ENCODE measurements at places on chromosomes 13 and 19. TPM values are rescaled to one million over a fixed set of nuclear protein-coding genes. Genes with fewer than 3 reads are reported as not detected.

ZNF534 gene
- total RNA-seq: 0.12 TPM

DENND1C gene
- 2.5 TPM for total RNA-seq

WDR88 gene
- not detected for total RNA-seq

CEACAM7 gene
- 329 TPM for total RNA-seq

TEX29 gene
- total RNA-seq: 0.52 TPM

NAPSA gene
- total RNA-seq: 6.1 TPM

RAB4B gene
- total RNA-seq: 53.4 TPM

ZNF582 gene
- 1.4 TPM for total RNA-seq

C1QTNF9 gene
- not detected for total RNA-seq

ZSCAN4 gene
- not detected for total RNA-seq

HIF3A gene
- 7.1 TPM for total RNA-seq

SERPINE3 gene
- total RNA-seq: not detected

CEACAM4 gene
- not detected for total RNA-seq

GJB6 gene
- not detected for total RNA-seq

SIGLEC5 gene
- not detected for total RNA-seq

SLC10A2 gene
- total RNA-seq: 0.20 TPM

ADGRE2 gene
- 1.3 TPM for total RNA-seq

APOC1 gene
- total RNA-seq: 19.9 TPM

- peak overlapping the region; percentile 45 for H3K4me3 ChIP-seq
- H3K27ac ChIP-seq: peak overlapping the region; percentile 77
- H3K27me3 ChIP-seq: no peaks in the 10 kb centered on the region
- H3K4me1 ChIP-seq: peaks cover 14% of the 10 kb centered on the region
- peak; percentile 52 for DNase-seq
Observed at GRCh38 chr19:42269478-42270345, 660 bp downstream of the CIC start.

DNA sequence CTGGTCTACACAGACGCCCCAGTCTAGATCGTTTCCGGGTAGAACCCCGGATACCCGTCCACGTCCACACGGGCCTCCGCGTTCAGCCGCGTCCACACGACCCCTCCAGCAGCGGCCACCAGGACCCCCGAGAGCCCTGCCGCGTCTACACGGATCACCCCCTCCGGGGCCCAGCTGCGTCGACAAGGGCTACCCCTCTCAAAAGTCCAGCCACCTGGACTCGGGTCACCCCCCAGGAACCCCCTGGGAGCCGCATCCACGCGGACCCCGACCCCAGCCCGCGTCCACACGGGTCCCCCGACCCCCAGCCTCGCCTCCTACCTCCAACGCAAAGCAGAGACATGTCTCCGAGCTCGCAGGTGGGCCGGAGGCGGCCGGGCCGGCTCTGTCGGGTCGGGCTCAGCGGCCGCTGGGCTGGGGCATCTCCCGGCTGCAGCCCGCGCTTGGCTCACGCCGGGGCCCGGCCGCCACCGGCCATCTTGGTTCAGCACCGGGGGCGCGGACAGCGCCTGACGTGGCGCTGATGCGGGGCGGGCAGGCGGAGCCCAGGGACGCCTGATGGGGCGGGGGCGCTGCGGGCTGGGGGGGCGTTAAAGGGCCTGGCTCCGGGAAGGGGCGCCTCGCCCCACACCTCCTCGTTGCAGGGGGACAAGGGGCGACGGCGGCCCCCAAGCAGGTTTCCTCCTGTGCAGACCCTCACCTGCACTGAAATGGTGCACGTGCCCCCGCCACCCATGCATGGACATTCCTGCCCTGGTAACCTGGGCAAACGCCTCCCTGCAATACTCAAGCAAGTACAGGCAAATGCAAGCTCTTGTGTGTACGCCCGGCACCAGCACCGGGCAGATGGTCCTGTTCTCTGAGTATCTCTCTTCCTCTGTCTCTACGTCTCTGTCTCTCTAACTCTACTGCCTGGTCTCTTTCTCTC, at the start of gene UNC13A:
TSS of gene UNC13A (minus strand) at position 498 of the 928 bp plus-strand sequence. CDS start at position 343, 155 bp downstream.
- no peaks in the 10 kb centered on the region for H3K36me3 ChIP-seq
- no peak within 1 kb of the TSS for H3K27ac ChIP-seq
- H3K27me3 ChIP-seq: peaks cover 32% of the 10 kb centered on the region
- H3K4me1 ChIP-seq: no peaks in the 10 kb centered on the region
- peak; percentile 26 for DNase-seq

DNA sequence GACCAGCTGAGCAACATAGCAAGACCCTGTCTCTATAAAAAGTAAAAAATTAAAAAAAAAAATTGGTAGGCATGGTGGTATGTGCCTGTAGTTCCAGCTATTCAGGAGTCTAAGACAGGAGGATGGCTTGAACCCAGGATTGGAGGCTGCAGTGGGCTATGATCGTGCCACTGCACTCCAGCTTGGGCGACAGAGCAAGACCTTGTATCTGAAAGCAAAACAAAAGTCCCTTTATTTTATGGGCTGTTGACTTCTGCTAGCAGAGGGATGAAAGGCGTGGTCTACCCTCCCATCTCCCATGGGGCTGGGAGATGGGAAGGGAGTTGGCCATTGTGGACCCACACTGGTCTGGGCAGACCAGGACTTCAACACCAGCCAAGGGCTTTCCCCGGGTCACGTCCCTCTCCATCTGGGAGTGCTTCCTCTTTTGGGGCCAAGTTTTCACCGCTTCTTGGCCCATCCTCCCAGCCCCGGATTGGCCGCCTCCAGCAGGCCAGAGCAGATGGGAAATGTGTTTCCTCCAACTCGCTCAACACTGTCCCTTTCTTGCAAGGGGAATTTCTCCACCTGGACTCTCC, 2.2 kb upstream of the TNFSF9 start:
- H3K4me3 ChIP-seq: no peak overlapping the region
- H3K27me3 ChIP-seq: peaks cover 5% of the 10 kb centered on the region
- no peaks in the 10 kb centered on the region for H3K4me1 ChIP-seq
- DNase-seq: peak; percentile 43
- no peaks in the 10 kb centered on the region for H3K36me3 ChIP-seq
- no peak overlapping the region for H3K27ac ChIP-seq

- H3K4me1 ChIP-seq: peaks cover 17% of the 10 kb centered on the region
- H3K27ac ChIP-seq: peak overlapping the region; percentile 43
- DNase-seq: peak; percentile 69
- no peaks in the 10 kb centered on the region for H3K36me3 ChIP-seq
- H3K27me3 ChIP-seq: no peaks in the 10 kb centered on the region
- H3K4me3 ChIP-seq: no peak overlapping the region
Observed at GRCh38 chr19:18020212-18021085, 12.5 kb downstream of the ARRDC2 start.

GRCh38 chr19:405121-405965, 3.6 kb downstream of the C2CD4C start:
- H3K4me1 ChIP-seq: peaks cover 5% of the 10 kb centered on the region
- DNase-seq: peak; percentile 40
- peaks cover 71% of the 10 kb centered on the region for H3K27me3 ChIP-seq
- H3K4me3 ChIP-seq: no peak overlapping the region
- H3K27ac ChIP-seq: no peak overlapping the region

GRCh38 chr19:5067678-5068077, 98.8 kb downstream of the KDM4B start:
- H3K4me1 ChIP-seq: no peaks in the 10 kb centered on the region
- H3K36me3 ChIP-seq: no peaks in the 10 kb centered on the region
- DNase-seq: no peak
- no peaks in the 10 kb centered on the region for H3K27me3 ChIP-seq

GRCh38 chr13:34107806-34108205, 289.9 kb downstream of the RFC3 start:
- H3K36me3 ChIP-seq: no peaks in the 10 kb centered on the region
- no peak overlapping the region for H3K27ac ChIP-seq
- DNase-seq: no peak
- no peak overlapping the region for H3K4me3 ChIP-seq
- H3K4me1 ChIP-seq: no peaks in the 10 kb centered on the region

DNA sequence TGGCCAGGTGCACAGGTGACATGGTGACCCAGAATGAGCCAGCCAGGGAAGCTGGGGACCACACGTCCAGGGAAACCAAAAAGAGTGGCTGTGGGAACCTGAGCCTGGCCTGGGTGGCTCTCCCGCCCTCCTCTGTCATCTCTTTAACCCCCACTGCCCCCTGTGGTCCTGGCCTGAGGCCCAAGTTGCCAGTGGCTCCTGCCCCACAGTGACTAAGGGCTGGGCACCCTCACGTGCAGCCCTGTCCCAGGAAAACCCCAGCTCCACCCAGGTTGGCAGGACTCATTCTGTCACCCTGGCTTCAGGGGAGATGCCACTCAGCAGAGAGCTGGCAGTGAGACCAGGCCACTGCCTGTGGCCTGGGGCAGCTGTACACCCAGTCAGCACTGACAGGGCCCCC, 30.6 kb upstream of the ISYNA1 start:
- H3K4me3 ChIP-seq: no peak overlapping the region
- no peak overlapping the region for H3K27ac ChIP-seq
- H3K27me3 ChIP-seq: no peaks in the 10 kb centered on the region
- DNase-seq: no peak

GRCh38 chr13:98565726-98566565, 11.0 kb downstream of the STK24 start:
- H3K4me3 ChIP-seq: peak overlapping the region; percentile 16
- DNase-seq: peak; percentile 88
- H3K36me3 ChIP-seq: no peaks in the 10 kb centered on the region

DNA sequence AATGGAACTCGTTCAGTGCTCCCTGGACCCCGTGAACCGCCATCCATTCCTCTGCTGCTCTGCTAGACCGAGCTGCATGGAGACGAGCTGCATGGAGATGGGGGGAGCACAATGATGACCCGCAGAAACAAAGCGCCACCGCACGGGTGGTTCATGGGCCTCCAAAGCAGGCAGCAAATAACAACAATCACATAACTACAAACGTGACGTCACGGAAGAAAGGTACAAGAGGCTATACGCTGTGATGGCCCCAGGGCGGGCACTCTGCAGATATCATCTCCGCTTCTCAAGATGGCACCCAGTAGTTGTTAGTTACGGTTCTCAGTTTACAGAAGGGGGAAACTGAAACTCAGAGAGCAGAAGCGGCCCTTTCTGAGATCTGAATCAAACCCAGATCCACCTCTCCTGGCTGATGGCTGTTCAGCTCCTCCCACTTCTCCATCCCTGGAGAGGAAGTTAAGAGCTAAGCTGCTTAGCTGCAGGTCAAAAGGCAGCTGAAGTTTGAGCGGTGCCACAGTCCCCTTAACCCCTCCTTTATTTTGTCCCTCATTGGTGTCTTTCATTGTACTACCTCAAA, 1.7 kb downstream of the ATP13A1 start:
- H3K36me3 ChIP-seq: peaks cover 10% of the 10 kb centered on the region
- H3K4me1 ChIP-seq: no peaks in the 10 kb centered on the region
- no peak for DNase-seq
- no peak overlapping the region for H3K27ac ChIP-seq

GRCh38 chr13:106011600-106011999, 523.9 kb downstream of the EFNB2 start:
- H3K27me3 ChIP-seq: no peaks in the 10 kb centered on the region
- H3K4me1 ChIP-seq: no peaks in the 10 kb centered on the region
- no peak overlapping the region for H3K27ac ChIP-seq
- no peaks in the 10 kb centered on the region for H3K36me3 ChIP-seq

- no peaks in the 10 kb centered on the region for H3K36me3 ChIP-seq
- H3K4me1 ChIP-seq: no peaks in the 10 kb centered on the region
- DNase-seq: peak; percentile 44
- H3K4me3 ChIP-seq: peak overlapping the region; percentile 74
- peak overlapping the region; percentile 92 for H3K27ac ChIP-seq
Observed at GRCh38 chr13:74132776-74133656, 1.2 kb downstream of the KLF12 start.

GRCh38 chr19:41545547-41545946, 30.4 kb upstream of the CEACAM21 start:
- no peak overlapping the region for H3K27ac ChIP-seq
- H3K4me1 ChIP-seq: no peaks in the 10 kb centered on the region
- H3K27me3 ChIP-seq: no peaks in the 10 kb centered on the region

- no peaks in the 10 kb centered on the region for H3K27me3 ChIP-seq
- H3K4me3 ChIP-seq: no peak overlapping the region
- no peaks in the 10 kb centered on the region for H3K4me1 ChIP-seq
- no peak for DNase-seq
Observed at GRCh38 chr13:81184556-81185265, 843.8 kb upstream of the SPRY2 start.

DNA sequence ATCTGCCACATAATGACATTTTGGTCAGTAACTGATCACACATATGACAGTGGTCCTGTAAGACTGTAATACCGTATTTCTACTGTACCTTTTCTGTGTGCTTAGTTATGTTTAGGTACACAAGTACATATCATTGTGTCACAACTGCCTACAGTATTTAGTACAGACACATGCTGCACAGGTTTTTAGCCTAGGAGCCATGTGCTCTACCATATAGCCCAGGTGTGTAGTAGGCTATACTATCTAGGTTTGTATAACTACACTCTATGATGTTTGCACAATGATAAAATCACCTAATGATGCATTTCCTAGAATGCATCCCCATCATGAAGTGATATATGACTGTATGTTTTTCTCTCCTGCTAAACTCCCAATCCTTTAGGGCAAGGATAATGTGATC, 61.2 kb upstream of the MIR17HG start:
- H3K27me3 ChIP-seq: no peaks in the 10 kb centered on the region
- H3K36me3 ChIP-seq: no peaks in the 10 kb centered on the region
- H3K27ac ChIP-seq: no peak overlapping the region
- H3K4me3 ChIP-seq: no peak overlapping the region

- H3K27me3 ChIP-seq: no peaks in the 10 kb centered on the region
- DNase-seq: no peak
- no peaks in the 10 kb centered on the region for H3K4me1 ChIP-seq
Observed at GRCh38 chr19:23521471-23521870, 126.2 kb upstream of the ZNF91 start.

GRCh38 chr19:44846455-44847143, 502 bp downstream of the NECTIN2 start:
- no peaks in the 10 kb centered on the region for H3K36me3 ChIP-seq
- H3K4me3 ChIP-seq: peak overlapping the region; percentile 85
- peak; percentile 62 for DNase-seq
- H3K4me1 ChIP-seq: peaks cover 5% of the 10 kb centered on the region

DNA sequence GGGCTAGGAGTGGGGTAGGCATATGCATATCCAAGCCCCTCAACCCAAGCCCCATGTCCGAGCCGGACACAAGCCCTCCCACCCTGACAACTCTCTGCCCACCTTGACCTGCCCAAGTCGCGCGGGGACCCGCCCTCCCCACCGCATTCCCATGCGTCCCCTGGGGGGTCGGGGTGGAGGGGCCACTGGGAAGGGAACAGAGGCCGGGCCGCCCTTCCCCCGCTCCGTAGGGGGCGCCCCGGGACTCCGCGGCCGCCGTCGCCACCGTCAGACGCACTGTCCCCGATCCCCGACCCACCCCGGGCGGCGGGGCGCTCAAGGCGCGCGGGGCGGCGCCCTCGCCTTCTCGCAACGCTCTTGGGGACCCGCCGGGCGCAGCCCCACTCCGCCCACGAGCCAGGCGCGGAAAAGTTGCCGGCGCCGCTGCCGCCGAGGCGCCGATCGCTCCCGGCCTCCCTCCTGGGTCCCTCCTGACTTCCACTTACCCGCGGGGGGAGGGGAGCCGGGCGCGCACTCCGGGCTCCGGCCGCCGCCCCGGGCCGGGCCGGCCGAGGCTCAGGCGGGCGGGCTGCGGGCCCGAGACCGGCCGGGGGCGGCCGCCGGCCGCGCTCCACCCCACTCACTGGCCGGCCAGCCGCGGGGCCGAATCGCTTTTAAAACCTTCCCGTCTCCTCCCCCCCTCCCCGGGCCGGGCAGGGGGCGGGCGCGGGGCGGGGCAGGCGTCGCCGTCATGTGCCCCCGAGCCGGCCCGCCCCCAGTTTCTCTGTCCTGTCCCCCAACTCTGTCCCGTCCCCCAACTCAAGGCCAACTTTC, 34.4 kb upstream of the NANOS3 start:
- peak overlapping the region; percentile 99 for H3K27ac ChIP-seq
- H3K36me3 ChIP-seq: no peaks in the 10 kb centered on the region
- H3K4me3 ChIP-seq: peak overlapping the region; percentile 88
- no peaks in the 10 kb centered on the region for H3K27me3 ChIP-seq
- H3K4me1 ChIP-seq: peaks cover 15% of the 10 kb centered on the region

- H3K27ac ChIP-seq: no peak overlapping the region
- H3K4me1 ChIP-seq: no peaks in the 10 kb centered on the region
- H3K4me3 ChIP-seq: no peak overlapping the region
- no peaks in the 10 kb centered on the region for H3K27me3 ChIP-seq
- DNase-seq: no peak
- no peaks in the 10 kb centered on the region for H3K36me3 ChIP-seq
Observed at GRCh38 chr13:21594715-21595545, 9.0 kb downstream of the MICU2 start.
